NCI-H524 (cell line): ENCODE measurements at places on chromosomes 4 and X.

DNA sequence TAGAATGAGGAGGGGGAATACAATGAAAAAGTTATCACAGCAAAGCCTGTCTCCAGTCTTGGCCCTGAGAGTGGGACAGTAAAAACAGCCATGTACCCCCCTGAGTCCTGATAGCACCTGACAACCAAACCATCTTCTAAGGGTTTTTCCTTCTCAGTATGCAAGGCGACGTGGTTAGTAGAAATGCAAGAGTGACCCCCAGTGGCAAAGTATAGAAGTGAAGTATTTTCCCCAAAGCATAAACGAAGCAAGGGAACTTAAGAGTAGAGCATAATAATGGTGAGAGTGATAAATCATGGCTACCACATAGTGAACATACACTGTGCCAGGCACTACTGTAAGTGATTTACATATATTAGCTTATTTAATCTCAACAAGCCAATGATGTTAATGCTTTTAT, 52.8 kb downstream of the FAM47C start:
- peak; percentile 67 for DNase-seq

DNA sequence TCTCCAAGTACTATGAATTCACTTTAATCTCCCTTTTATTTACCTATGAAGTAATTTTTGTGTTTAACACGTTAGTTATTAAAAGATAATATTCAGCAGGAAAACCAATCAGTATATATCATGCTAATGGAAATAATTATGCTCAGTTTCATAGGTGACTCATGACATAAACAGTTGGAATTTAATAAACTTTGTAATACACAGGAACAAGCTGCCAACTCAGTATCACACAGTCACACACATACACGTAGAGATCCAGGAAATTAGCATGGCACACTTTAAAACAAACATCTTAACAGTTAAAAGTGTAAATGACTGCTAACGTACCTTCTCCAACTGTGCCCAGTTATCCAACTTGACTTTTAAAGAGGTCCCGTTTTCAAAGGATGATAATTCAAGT, 2.3 kb downstream of the SPATA4 start:
- DNase-seq: no peak

DNA sequence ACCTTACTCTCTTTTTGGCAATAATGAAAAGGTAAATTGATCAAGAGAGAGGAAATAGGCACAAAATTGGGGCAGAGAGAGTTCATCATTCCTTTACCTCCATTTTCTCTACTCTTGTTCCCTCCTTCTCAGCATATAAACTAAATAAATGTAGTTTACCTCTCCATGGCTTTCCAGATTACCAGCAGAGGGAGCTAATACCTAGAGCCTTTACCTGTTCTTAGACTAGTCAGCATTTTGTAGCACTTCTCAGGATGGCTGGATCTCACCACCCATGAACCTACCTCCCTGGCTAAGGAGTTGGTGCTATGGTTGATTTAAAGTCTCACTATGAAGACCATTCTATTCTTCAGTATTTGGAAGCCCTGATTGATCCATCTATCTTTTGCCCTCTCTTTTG, 15.7 kb downstream of the OFD1 start:
- peak; percentile 41 for DNase-seq

DNA sequence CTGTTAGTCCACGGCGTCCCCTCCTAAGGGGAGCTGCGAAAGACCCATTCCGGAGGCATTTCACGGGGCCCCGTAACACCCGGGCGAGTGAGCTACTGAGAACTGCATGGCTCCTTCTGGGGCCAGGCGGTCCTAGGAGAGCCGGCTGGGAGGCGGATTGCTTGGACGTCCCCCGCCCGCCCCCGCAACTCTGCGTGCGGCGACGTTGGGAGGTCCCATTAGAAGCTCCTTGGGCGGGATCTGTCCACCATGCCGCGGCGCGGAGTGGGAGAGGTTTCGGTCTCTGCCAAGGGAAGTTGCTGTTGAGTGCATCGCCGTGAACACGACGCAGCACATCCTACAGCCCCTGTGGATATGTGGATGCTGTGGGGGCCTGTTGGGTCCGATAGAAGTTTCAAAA, 85.4 kb upstream of the IGFBP7 start:
- no peak for DNase-seq

GRCh38 chrX:149683966-149684730, 27.7 kb upstream of the MAGEA11 start:
- no peak for DNase-seq

- DNase-seq: no peak
Observed at GRCh38 chrX:153744210-153745066, 19.6 kb upstream of the PLXNB3 start.
